ENCODE measurements at places on chromosomes 13 and 19.

- DNase-seq: no peak
These were observed 75.9 kb downstream of the RAB20 start for GRCh38 chr13:110485604-110486003.

- DNase-seq: no peak
These were observed 17.3 kb downstream of the SBK2 start for GRCh38 chr19:55519451-55520311.

- DNase-seq: no peak
These were observed 38.5 kb upstream of the FGF14 start for GRCh38 chr13:102440259-102440936.

DNA sequence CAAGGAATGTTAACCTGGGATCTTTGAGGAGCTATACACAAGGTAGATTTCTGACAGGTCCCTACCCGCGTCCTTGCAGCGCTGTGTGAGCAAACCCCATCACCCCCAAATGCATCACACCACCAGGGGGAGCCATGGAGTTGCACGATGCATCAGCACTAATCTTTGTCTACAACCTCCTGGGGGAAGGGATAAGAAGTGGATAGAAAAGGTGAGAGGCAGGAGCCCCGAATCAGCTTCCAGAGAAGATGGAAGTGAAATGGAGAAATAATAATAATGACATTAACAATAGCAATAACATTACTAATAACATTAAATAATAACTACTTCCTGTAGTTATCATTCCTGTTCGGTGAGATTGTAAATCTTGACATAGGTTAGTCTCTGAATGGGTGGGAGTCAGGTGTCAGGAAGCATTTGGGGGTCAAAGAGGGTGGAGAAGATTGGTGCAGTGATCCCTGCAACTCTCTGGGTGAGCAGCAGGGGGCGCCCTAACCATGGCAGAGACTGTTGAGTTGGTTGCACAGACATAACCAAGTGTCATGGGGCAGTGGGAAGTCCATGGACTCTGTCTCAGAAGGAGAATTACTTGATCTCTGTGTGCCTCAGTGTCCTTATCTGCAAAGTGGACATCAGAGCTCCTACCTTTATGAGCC is 16.5 kb downstream of the SIGLEC7 start:
- peak; percentile 71 for DNase-seq

GRCh38 chr19:52963247-52963618 is 552 bp upstream of the ZNF816 start:
- DNase-seq: peak; percentile 9

Data from activated naive CD4-positive, alpha-beta T cell treated with Interleukin-2 at 50 U/mL for 16 hours (primary cell).